Stimulated activated CD4-positive, alpha-beta T cell treated with anti-CD3 and anti-CD28 coated beads, Interleukin-12 subunit alpha, Interleukin-12 subunit beta, amount 100 ng/mL, for 4 hours (primary cell): ENCODE measurements at places on chromosomes 7 and 10.

DNA sequence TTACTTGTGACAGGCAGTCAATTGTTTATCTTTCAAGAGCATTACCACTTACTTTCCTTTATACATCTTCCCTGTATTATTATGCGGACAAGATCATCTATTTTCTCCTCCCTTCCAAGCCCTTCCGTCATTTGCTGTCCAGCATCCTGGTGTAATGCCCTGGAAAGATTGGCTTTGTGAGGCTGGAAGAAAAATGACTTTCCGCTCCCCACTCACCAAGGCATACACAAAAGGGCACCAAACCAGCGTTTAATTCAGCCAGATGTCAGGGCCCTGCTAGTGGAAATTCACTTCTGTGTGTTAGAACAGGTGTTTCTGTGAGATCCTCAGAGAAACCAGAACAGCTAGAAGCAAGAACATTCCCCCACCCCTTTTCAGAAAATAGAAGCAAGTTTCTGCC lies 128.1 kb upstream of the NANOS1 start:
- no peak for DNase-seq

GRCh38 chr10:71627956-71628355 lies 91.6 kb downstream of the C10orf105 start:
- DNase-seq: no peak

DNA sequence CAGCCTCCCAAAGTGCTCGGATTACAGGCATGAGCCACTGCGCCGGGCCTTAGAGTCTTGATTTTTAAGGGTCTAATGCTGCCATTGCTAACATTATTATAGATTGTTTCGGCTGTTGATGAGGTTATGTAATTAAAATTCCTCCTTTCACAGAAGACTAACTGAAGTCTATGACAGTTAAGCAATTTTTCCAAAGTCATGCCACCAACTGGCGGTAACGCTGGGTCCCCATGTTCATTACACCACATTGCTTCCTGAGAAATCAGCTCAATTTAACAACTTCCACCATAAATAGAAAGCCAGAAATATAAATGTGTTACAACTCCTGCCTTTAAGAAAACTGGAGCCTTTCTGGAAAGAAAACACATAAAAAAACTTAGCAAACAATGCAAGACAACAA lies 3.5 kb downstream of the ERLIN1 start:
- DNase-seq: no peak

- no peak for DNase-seq
Observed at GRCh38 chr10:76045174-76045573, 613.8 kb downstream of the LRMDA start.

DNA sequence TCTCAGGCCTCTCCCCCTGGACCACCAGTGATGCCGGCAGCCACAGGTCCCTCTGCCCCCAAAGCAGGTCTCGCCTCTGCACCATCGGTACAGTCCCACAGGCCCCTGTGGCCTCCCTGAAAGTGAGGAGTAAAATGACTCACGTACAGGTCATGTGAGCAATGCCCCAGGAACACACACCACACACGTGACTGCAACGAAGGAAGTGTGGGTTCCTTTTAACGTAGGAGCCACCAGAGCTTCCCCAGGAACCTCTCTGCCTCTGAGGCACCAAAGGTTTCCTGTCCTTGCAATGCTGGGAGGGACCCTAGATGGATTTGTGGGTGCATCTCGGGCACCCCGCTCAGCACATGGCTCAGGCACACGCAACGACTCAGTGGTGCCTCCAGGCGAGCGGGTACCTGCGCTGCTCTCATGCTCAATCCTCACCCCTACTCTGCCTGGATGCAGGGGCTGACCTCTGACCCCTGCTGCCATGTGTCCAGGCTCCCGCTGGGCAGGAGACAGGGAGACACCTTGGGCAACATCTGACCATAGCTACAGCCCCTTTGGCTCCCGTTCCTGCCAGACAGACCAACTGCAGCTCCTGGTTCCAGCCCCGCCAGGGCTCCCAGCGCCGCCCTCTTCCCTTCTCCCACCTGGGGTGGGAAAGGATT lies 120.7 kb downstream of the PRKAG2 start:
- peak; percentile 49 for DNase-seq

- DNase-seq: no peak
Observed at GRCh38 chr7:157503229-157503628, 166.4 kb downstream of the DNAJB6 start.

DNA sequence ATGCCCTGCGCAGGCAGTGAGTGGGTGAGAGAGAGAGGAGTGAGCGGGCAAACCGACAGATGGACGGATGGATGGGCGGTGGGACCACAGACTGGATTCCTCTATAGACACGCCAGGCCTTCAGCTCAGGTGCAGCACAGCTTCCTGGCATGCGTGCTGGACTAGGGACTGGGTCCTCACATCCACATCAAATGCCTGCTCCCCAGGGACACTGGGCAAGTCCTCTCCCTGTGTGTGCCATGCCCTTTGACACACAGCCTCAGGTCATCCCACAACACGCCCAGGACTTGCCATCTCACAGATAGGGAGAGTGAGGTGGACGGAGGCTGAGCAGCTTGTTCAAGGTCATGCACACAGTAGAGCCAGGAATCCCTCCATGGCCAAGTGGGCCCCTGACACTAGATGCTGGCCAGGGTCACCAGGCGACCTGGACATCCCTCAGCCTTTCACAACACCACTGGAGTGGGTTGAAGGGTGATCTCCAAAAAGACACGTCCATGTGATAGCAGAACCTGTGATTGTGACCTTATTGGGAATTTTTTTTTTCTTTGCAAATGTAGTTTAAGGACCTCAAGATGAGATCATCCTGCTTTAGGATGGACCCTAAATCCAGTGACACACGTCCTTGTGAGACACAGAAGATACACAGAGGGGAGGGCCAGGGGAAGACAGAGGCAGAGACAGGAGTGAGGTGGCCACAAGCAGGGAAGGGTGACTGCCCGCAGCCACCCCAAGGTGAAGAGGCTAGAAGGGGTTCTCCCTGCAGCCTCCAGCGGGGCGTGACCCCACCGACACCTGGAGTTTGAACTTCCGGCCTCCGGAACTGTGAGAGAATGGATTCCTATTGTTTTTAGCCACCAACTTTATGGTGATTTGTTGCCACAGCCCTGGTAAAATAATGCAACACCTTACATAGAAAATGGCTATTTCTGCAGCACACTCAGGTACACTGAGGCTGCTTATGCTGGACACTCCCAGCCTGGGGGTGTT lies 155.0 kb upstream of the CHST15 start:
- DNase-seq: no peak

GRCh38 chr10:125006921-125007426 lies 65.1 kb downstream of the ZRANB1 start:
- no peak for DNase-seq

GRCh38 chr10:54826994-54827560 lies 26.0 kb upstream of the PCDH15 start:
- no peak for DNase-seq

- DNase-seq: no peak
Observed at GRCh38 chr10:95480901-95481491, 80.2 kb downstream of the SORBS1 start.

GRCh38 chr7:4661871-4662270 lies 20.2 kb upstream of the FOXK1 start:
- DNase-seq: no peak
